Substantia nigra (tissue), 51 donors: ENCODE measurements at places on chromosomes 2 and 18.
A peak's percentile ranks its signal among the peaks of the same experiment; 100 is the strongest.

- no peak for DNase-seq
Observed at GRCh38 chr2:104880076-104880475, 26.2 kb downstream of the POU3F3 start.

- no peak for DNase-seq
Observed at GRCh38 chr2:232592772-232593395, 40.5 kb upstream of the EFHD1 start.

- no peak for DNase-seq
Observed at GRCh38 chr2:129831018-129831417, 148.4 kb upstream of the RAB6C start.

DNA sequence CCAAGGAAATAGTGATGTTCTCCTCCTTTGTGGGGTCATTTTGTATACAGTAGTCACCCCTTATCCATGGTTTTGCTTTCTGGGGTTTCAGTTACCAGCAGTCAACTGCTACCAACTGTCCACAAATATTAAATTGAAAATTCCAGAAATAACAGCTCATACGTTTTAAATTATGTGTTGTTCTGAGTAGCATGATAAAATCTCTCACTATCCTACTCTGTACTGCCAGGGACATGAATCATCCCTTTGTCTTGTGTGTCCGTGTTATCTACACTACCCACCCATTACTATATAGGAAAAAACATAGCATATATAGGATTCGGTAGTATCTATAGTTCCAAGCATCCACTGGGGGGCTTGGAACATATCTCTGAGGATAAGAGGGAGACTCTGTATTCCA is 120.9 kb upstream of the DCC start:
- DNase-seq = no peak

DNA sequence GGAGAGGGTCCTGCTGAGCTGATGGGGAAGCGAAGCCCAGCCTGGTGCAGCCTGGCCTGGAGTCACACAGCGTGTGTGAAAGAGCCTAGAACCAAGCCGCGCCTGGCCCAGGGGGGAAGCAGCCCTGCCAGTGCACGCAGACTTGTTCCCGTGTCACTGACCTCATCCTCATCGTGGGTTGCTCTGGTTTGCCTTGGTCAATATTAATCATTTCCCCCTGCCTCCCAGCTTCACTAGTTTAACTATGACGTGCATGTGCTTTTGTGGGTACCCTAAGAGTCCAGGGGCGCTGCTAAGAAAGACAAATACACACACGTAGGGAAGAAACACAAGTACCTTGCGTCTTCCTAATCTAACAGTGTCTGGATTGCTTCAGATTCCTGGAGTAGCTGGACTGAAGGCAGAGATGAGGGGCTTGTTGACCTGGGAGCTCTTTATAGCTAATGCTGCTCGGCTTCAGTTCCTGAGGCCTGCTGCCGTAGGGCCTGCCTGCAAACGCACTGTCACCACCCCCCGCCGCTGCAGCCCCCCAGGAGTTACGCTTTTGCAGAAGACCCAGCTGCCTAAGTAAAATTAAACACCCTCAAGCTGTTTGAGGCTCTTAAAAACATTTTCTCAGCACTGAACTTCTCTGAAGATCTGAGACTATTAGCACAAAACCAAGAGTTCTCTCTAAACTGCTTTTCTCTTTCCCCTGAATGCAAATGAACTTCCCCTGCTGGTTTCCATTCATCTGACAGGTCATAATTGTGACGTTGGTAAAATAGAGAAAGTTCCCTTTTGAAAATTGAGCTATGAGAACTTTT is 159.2 kb downstream of the FAM210A start:
- peak; percentile 72 for DNase-seq

DNA sequence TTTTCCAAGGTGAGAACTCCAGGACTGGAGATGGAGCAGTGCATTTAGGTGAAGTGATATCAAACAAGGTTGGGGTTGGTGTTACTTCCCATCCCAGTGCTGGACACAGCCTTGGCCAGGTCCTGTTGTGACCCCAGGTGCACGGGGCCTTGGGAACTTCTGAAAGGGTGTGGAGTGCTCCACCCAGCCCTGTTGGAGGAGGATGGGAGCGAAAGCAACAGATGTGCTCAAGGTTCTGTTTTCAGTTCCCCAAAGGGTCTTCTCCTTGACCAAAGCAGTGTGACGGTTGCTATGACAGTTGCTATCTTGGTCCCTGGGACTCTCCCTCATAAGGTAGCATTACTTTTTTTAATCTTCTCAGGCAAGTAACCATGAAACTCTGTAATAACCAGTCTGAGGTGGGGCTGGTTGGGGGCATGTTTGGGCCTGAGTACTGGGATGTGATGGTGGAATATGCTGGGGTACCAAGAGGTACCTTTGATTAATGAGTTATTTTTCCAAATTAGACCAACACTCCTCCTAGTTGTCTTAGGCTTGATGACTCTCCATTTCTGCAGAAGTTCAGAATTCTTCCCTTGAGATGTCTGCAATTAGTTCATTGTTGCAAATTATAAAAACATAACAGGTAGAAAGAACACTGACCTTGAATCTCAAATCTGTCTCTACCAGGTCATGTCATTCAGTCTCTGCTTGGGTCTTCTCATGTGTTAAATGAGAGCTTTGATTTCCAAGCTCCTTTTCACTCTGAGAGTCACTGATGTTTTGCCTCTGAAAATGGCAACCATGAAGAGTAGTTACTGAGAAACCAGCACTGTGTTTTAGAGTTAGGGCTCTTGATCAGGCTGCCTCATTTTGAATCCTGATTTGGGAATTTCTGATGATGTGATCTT is 154.5 kb downstream of the RPIA start:
- no peak for DNase-seq

DNA sequence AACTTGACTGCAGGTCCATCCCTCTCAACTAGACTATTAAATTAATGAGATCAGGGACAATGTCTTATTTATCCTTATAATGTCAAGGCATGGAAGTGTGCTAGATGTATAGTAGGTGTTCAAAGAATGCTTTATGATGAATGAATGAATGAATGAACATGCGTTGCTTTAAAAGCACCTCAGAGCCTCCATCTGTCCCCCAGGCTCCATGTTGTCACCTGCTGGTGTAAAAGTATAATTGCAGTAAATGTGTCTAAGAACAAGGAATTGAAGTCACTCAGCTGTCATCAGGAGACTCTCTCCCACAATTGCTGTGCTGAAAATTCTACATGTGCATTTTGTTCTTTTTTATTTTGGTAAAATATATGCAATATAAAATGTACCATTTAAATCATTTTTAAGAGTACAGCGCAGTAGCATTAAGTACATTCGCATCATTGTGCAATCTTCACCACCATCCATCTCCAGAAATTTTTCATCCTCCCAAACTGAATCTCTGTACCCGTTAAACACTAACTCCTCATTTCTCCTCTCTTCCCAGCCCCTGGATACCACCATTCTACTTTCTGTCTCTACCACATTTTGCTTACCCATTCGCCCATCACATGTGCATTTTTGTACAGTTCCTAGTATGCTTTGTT is 52.6 kb downstream of the GNAL start:
- no peak for DNase-seq

DNA sequence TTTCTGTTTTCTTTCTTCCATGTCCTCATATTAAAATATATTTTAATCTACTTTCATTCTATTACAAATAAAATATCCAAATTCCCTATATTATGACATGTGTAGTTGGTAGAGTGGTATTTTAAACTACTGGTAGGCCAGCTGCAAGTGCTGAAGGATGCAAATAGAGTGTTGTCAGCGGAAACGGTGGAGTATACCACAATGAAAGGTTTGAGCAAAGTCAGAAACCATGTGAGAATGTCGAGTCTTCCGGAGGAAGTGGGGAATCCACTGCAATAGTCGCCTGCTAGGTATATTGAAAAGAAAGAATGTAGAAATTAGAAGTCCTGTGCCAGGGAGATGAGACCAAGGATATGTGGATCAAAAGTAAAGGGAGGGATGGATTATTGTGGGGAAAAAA is 373.9 kb downstream of the DSEL start:
- no peak for DNase-seq

GRCh38 chr2:188607501-188607900 is 315.8 kb downstream of the GULP1 start:
- DNase-seq = no peak

GRCh38 chr18:58407263-58407648 is 221.6 kb downstream of the ALPK2 start:
- no peak for DNase-seq

- DNase-seq = no peak
Observed at GRCh38 chr2:100107440-100107839, 35.0 kb downstream of the AFF3 start.

DNA sequence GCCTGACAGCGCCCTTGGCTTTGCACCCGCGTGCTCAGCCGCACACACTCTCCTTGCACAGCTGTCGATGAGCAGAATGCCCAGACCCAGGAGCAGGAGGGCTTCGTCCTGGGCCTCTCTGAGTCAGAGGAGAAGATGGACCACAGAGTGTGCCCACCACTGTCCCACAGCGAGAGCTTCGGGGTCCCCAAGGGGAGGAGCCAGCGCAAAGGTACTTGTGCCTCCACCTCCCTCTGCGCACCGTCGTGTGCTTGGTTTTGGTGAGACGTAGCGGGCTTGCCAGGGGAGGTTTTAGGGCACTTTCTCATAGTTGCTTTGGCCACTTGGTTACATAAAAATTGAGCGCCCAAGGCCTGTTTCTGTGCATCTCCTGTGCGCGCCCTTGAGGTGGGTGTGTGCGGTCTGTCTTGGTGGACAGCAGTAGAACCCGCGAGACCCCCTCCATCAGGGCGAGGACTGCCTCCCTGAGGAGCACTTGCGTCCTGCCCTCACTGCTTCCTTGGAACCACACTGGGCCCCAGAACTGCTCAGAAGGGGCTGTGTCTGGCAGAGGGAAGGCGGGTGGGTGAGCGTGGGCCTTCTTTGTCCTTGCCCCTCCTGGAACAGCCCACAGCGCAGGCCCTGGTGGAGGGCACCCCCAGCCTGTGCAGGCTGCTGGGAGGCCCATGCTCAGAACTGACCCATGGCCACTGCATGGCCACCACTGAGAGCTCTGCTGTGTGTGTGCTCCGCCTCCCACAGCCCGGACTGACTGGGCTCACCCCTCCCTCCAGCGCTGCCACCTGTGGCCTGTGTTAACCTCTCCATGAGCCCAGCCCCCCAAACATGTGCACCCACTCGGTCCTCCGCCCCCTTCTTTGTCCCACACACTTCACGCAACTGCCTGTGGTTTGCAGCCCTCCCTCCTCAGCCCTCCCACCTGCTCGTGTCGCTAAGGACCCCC is 95.9 kb downstream of the DGKD start:
- no peak for DNase-seq

GRCh38 chr18:79856119-79857007 is 58.6 kb downstream of the KCNG2 start:
- no peak for DNase-seq

DNA sequence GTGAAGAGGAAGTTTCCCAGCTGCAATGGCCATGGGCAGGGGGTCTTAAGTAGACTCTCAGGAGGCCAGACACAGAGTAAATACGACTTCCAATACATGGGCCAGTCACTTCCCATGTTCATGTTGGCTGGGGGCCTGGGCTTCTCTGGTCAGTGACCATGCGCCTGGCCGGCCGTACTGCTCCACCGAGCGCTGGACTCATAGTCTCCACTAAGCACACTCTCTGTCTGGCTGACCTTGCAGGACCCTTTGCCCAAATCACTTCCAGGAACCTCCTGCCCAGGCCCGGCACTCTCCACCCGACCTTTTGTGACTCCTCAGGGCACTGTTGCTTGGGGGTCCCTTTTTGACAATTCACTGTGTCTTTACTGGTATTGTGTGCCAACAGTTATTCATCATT is 69.3 kb downstream of the SOWAHC start:
- no peak for DNase-seq

DNA sequence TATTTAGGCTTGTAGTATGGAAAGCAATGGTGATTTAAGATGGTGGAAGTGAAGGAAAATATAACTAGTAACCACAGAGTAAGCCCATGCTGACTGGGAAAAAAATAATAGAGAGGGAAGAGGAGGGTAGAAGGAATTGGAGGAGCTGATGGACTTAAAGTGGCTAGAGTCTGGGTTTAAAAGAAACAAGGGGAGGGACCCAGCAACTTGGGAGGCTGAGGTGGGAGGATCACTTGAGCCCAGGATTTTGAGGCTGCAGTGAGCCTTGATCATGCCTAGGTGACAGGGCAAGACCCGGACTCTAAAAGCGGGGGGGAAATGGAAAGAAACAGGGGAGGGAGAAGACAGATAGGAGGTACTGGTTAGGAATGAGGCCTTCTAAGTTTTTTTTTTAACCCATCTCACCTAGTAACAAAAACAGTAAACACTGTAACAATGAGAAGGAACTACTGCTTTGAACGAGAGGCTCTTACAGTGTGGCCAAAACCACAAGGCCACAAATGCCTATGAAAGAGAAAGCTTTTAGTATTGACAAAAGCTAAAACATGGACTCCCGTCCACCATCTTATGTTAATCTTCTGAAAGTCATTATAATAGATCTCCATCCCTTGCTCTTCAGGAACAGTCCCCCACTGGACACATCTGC is 26.6 kb downstream of the METTL8 start:
- DNase-seq = no peak

DNA sequence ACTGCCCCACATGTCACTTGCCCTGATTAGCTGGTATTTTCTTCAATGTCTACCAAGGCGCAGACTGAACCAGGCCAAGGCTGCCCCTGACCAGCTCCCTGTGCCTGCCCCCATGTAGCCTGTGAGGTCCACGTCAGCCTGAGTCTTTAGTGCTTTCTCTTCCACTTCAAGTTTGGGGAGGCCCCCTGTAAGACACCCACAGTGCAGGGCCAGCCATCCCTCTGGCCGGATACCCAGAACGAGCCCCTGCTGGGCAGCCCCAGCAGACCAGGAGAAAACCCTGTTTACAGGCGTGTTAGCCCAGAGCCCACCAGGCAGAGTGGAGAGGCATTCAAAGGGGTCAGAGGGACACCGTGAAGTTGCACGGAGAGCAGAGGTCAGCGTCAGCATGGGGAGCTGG is 92.4 kb downstream of the TFCP2L1 start:
- no peak for DNase-seq

- DNase-seq = no peak
Observed at GRCh38 chr2:104914509-104914908, 60.6 kb downstream of the POU3F3 start.

DNA sequence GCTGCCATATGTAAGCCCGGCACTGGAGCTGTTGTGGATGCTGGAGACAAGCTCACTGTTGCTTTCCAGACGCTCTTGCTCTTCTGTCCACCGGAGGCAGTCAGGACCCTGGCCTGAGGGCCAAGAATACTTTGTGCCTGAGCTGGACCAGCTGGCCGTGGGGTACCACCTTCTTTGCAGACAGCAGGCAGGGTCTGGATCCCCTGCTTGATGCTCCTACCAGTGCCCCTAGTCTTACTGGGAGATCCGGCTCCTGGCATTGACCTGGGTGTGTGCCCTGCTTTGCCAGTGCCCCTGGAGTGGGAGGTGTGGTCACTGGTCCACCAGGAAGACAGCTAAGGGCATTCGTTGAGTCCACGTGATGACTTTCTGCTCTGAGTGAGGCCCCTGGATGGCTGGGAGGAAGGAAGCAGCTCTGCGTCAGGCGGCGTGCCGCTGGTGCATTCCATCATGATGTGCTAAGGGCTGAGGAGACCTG is 59.3 kb downstream of the LRRFIP1 start:
- DNase-seq = no peak

- DNase-seq = no peak
Observed at GRCh38 chr2:229376866-229377265, 105.8 kb upstream of the PID1 start.

- peak; percentile 54 for DNase-seq
Observed at GRCh38 chr2:21042958-21043743, 722 bp downstream of the APOB start.

GRCh38 chr2:148132412-148132811 is 111.5 kb downstream of the MBD5 start:
- DNase-seq = no peak

GRCh38 chr2:68385220-68385906 is 20.3 kb downstream of the PLEK start:
- no peak for DNase-seq

GRCh38 chr2:3873899-3874298 is 170.5 kb downstream of the DCDC2C start:
- DNase-seq = no peak
